CD8-positive, alpha-beta memory T cell (primary cell): ENCODE measurements at places on chromosomes 12 and 14. TPM values are rescaled to one million over a fixed set of nuclear protein-coding genes. Genes with fewer than 3 reads are reported as not detected.
A peak's percentile ranks its signal among the peaks of the same experiment; 100 is the strongest.

The TDRD9 gene
- 1.3 TPM for polyA plus RNA-seq

GRCh38 chr14:67851785-67852410 lies 32.3 kb downstream of the RAD51B start:
- no peak for DNase-seq

DNA sequence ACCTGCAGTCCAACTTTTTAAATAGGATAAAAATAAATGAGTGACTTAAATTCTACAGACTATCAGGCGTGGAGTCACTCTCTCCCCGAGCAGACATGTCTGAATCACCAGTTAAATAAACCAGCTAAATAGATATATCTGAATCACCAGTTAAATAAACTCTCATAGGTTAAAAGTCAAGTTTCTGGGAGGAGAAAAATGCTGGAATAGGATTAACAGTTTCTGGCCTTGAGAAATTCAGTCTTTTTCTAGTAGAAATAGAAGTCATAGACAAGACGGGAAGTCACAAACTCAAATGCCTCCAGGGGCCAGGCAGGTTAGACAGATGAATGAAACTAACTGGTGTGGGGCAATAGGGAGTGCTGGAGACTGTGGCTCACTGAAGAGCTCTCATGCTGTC lies 258.6 kb upstream of the TMEM132C start:
- no peak for DNase-seq

GRCh38 chr12:94333396-94333795 lies 126.3 kb downstream of the CEP83 start:
- no peak for DNase-seq

GRCh38 chr14:90384543-90384911 lies 12.3 kb upstream of the CALM1 start:
- DNase-seq, result peak; percentile 73

The FAM177A1 gene
- 54.6 TPM for polyA plus RNA-seq
